ENCODE measurements at places on chromosomes 6 and 20.

GRCh38 chr6:6395581-6396197 lies 75.2 kb upstream of the F13A1 start:
- DNase-seq = no peak

DNA sequence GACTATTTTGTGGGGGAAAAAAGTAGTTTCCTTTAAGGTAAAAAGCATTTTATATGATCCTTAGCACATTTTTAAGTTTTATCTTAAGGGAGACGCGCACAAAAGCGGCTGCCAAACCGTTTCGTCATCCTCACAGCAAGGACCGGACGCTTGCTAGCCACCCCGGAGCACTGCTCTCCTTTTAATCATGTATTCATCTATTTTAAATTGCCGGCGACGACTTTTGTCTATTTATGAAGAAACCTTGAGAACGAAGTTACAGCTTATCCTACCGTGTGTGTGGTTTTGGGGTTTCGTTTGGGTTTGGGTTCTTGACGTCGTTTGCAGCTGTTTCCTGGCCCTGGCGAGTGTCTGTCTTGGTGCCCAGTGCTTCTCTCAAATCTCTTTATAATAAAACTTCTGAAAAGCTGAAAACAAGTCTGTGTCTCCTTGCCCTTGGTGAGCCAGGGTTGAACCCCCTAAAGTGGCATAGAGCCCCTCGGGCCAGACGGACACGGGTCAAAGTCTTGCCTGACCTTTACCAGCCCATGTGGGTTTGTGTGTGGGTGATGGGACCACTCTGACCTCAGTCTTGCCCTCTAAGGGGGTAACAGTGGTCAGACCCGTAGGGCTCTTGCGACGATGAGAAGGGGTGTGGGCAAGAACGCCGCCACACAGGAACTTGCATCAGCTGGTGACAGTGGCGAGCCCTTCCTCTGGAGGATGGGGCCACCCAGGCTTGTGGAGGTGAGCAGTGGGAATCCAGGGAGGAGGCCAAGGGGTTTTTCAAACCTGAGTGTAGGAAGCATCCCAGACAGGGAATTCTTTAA lies 117.6 kb downstream of the JPH2 start:
- peak; percentile 48 for DNase-seq

GRCh38 chr6:142702501-142703460 lies 242.2 kb downstream of the HIVEP2 start:
- DNase-seq = peak; percentile 59

DNA sequence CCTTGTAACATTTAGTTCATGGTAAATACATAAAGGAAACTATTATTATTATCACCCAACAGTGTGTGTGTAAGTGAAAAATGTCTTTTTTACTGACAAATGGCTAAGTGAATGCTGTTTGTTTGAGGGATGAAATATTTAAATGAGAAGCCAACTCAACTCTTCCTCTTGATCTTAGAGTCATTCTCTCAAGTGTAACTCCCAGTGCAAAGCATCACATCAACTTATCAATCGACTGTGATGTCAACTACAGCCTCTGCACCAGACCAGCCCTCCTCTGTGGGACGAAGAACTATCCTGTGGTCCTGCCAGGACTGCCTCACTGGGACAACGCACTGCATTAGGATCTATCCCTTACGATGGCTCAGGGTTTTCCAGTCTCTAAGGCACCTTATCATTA lies 5.3 kb downstream of the C6orf15 start:
- no peak for DNase-seq

Measured in kidney (tissue), 22 donors.